ENCODE measurements at places on chromosomes 4 and X.
A peak's percentile ranks its signal among the peaks of the same experiment; 100 is the strongest.

DNA sequence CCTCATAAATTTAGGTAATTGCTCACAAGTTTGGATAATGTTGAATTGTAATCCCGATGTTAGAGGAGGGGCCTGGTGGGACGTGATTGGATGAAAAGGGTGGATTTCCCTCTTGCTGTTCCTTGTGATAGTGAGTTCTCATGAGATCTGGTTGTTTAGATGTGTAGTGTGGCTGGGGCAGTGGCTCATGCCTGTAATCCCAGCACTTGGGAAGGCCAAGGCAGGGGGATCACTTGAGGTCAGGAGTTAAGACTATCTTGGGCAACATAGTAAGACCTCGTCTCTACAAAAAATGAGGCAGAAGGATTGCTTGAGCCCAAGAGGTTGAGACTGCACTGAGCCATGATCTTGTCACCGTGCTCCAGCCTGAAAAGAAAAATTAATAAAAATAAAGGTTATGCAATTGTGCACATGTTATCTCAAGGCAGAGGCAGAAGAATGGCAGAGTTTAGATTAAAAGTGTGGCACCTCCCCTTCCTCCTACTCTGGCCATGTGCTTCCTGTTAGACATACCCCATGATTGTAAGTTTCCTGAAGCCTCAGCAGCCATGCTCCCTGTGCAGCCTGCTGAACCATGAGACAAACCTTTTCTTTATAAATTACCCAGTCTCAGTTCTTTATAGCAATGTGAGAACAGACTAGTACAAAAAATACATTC lies 36.5 kb downstream of the ERVMER34-1 start:
- no peaks in the 10 kb centered on the region for H3K27me3 ChIP-seq
- peak overlapping the region; percentile 81 for H3K4me3 ChIP-seq
- no peak overlapping the region for H3K27ac ChIP-seq
- H3K36me3 ChIP-seq = peaks cover 12% of the 10 kb centered on the region

- H3K27me3 ChIP-seq = no peaks in the 10 kb centered on the region
- H3K4me1 ChIP-seq = no peaks in the 10 kb centered on the region
- H3K27ac ChIP-seq = peak overlapping the region; percentile 16
- no peaks in the 10 kb centered on the region for H3K36me3 ChIP-seq
- no peak for DNase-seq
Observed at GRCh38 chrX:40748977-40749376, 13.6 kb upstream of the MED14 start.

DNA sequence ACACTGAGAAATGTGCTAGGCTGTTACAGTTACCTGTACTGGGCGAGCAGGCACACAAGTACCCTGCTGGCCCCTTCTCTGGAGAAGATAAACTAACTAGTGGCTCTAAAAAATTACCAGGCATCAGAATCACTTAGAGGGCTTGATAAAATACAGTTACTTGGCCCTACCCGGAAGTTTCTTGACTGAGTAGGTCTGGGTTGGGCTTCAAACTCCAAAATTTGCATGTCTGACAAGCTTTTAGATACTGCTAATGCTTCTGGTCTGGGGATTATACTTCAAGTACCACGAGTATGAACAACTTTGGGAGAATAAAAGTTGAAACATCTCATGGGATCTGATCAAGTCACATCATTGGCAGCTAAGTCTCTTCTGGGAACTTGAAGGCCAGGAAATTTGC lies 30.8 kb downstream of the CEP135 start:
- DNase-seq = no peak
- H3K36me3 ChIP-seq = peaks cover 14% of the 10 kb centered on the region
- H3K27ac ChIP-seq = no peak overlapping the region

DNA sequence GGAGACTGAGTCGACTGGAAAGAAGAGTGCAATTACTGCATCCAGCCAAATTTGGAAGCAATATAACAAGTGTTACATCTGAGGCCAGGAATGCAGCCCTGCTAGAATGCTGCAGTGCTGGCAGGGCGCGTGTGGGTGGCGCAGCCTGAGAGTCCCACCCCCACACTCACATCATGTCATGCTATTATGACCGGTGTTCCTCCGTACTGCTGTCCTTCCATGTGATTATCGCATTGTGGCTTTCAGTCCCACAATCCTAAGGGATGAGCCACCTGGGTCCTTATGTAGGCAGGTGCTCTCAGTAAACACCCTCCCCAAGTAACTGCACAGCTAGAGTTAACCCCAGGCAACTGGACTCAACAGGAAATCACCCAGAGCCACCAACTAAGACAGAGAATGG lies 122.6 kb upstream of the CPEB2 start:
- H3K27me3 ChIP-seq = no peaks in the 10 kb centered on the region
- no peaks in the 10 kb centered on the region for H3K36me3 ChIP-seq
- H3K4me1 ChIP-seq = peaks cover 32% of the 10 kb centered on the region
- no peak overlapping the region for H3K4me3 ChIP-seq
- DNase-seq = no peak
- no peak overlapping the region for H3K27ac ChIP-seq

DNA sequence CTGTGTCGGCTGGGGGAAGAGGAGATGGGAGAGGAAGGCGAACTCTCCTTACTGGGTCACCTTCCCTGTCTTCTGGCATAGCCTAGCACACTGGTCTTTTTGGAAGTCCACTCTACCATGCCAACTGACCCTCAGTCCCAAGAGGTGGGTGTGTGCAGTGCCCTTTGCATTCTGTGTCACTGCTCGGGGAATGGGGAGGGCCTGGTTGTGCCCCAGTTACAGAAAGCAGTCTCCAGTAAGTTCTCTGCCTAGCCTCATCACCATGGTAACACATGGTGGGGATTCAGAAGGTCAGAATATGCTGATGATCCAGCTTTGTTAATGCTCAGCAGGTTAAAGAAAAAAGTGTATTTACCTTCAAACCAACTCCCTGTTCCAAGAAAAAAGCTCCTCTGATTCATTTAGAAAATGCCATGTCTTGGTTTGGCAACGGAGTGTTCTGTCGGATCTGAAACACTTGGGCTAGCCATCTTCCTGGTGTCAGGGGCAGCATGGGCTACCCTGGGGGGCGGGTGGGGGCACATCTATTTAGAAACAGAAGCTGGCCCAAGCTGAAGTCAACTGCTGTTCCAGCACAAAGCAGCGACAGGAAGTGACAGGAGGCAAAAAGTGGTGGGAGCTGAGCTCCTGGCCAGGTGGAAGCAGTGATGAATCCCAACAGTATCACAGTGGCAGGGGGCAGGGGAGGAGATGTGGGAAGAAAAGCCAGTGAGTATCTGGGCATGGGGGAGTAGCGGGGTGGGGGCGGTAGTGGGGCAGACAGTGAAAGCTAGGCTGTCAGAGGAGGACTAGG lies 37.0 kb downstream of the NSG1 start:
- no peak overlapping the region for H3K4me3 ChIP-seq
- peaks cover 36% of the 10 kb centered on the region for H3K36me3 ChIP-seq
- no peak overlapping the region for H3K27ac ChIP-seq
- no peak for DNase-seq

DNA sequence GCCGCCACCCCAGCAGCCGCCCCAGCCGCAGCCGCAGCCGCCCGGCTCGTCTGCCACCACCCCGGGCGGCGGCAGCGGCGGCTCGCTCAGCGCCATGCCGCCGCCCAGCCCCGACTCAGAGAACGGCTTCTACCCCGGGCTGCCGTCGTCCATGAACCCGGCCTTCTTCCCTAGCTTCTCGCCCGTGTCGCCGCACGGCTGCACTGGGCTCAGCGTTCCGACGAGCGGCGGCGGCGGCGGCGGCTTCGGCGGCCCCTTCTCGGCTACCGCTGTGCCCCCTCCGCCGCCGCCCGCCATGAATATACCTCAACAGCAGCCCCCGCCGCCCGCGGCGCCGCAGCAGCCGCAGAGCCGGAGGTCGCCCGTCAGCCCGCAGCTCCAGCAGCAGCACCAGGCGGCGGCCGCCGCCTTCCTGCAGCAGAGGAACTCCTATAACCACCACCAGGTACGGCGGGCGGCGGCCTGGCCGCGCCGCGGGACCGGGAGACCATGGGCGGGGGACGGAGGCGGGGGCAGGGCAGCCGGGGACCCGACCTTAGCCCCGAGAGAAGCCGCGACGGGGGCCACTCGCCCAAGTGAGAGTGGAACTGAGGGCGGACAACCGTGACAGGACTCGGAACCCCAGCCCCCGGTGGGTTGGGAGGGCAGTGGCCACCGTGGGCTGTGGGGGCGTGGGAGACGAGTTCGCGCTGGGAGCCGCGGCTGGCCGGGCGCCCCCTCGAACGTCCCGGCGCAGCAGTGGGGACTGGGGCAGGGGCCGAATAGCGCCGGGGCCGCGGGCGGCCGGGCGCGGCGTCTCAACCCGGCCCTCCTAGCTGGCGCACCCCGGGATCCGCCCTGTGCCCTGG lies 1.8 kb downstream of the CPEB2 start:
- peaks cover 36% of the 10 kb centered on the region for H3K36me3 ChIP-seq
- H3K27ac ChIP-seq = peak overlapping the region; percentile 25
- H3K4me1 ChIP-seq = peaks cover 31% of the 10 kb centered on the region

GRCh38 chrX:68840256-68840655 lies 11.4 kb downstream of the EFNB1 start:
- no peaks in the 10 kb centered on the region for H3K27me3 ChIP-seq
- no peak overlapping the region for H3K4me3 ChIP-seq
- peaks cover 2% of the 10 kb centered on the region for H3K36me3 ChIP-seq
- no peak for DNase-seq
- H3K27ac ChIP-seq = no peak overlapping the region

Data from central memory CD8-positive, alpha-beta T cell (primary cell).